Activated T-cell treated with anti-CD3 and anti-CD28 coated beads, Interleukin-2, amount 50 U/mL, for 72 hours (primary cell): ENCODE measurements at places on chromosomes 5 and 9.

DNA sequence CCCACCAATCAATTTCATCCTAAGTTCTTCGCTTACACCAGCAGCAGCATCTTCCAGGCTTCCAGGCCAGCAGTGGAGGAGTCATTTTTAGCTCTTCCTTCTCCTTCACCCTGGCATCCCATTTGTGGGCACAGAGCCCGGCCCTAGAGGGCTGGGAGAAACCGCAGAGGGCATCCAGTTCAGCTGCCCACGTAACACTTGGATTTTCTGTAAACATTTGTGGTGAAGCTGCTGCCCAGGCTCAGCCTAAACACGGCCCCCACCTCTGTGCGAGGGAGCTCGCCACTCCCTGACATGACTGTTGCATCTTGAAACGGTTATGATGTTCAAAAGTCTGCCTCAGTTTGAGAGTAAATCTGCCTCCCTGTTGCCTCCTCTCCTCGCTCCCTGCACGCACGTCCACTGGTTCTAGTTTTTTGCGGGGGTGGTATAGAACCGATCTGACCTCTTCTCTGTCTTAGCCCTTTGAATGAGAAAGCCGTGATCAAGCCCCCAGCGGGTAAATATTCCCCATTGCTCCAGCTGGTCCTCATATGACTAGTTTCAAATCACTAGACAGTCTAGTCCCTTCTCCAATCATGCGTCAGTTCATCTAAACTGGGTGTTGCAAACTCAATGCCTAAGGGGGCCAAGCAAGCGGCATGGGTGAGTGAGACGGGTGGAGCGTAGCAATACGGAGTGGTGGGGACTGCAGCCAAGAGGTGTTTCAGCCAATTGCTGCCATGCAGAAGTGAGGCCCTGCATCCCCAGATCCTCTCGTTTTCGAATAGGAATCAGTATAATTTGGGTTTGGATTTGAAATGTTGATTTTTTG, 34.9 kb upstream of the N4BP3 start:
- DNase-seq, result no peak

DNA sequence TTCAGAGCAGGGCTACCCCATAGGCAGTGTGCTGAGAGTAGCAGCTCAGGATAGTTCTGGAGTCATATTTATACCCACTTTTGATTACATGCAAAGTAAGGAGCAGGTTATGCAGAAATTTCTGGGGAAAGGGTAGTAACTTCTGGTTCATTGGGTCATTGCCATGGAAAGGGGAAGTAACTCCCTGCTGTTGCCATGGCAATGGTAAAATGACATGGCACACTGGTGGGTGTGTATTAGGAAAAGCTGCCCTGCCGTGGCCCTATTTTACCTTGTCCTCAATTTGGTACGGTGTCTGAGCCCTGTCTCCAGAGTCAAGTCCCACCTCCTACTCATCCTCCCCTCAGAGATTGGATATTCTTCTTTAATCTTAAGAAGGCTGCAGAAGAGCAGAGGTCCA, 526.7 kb upstream of the TYRP1 start:
- DNase-seq, result no peak

DNA sequence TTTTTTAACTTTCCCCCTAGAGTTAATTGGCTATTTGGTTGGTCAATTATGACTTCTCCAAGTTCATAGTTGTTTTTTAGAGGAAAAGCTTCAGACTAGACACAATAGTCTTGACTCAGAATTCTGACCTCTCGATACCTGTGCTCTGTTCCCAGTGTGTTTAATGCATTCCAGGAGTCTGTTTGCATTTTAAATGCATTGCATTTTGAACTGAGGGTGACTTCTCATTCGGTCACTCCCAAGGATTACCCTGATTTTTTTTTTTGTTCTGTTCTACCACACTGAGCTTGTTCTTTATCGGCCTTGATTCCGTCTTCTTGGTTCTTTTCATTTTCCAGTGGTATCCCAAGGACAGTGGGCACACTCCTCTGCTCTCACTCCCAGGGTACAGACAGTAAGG, 16.3 kb downstream of the ARHGEF28 start:
- DNase-seq, result no peak

- no peak for DNase-seq
Measured at GRCh38 chr5:100566382-100567141, 31.4 kb downstream of the FAM174A start.

DNA sequence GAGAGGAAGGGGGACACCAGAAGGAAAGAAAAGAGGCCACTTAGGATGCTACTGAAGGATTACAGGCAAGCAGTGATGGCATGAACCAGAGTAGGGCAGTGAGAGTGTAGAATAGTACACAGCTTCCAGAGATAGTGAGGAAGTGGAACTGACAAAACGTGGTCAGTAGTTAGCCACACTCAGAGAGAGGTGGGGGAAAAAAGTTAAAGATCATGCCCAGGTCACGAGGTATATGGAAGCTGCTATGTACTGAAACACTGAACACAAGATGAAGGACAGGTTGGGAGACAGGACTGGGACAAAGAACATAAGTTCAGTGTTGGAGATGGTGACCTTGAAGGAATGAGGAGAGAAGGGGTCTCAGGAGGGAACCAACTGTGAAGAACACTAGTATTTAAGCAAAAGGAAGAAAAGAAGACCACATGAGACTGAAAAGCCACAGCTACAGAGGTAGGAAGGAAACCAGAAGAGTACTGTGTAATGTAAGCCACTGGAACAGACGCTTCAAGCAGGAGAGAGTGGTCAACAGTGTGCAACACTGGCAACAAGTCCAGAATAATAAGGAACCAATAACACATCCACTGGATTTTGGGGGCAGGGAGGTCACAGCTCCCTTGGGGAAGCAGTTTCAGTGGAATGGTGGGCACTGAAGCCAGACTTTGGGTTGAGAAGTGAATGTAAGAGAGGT, 45.5 kb downstream of the ELL2 start:
- DNase-seq, result no peak
